Hippocampal formation (tissue), 2 donors: ENCODE measurements at places on chromosomes 1 and 21.

- no peak for DNase-seq
Observed at GRCh38 chr1:2255420-2256369, 27.6 kb downstream of the SKI start.

DNA sequence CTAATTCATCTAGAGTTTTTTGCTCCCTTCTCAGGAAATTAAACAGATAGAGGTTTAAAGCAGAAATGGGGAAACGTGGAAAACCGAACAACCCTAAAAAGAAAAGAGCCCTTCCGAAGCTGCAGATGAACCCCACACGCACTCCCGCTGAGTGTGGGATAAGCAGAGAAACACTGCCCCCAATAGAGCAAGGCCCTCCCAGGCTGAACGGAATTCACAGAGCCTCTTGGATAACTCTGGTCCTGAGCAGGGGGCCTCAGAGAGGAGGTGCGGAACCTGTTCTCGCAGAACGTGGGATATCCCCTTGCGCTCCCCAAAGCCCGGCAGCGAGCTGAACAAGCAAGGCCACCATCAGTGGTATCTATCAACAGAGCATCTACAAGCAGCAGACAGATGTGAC, 44.9 kb downstream of the SSBP3 start:
- peak; percentile 56 for DNase-seq

DNA sequence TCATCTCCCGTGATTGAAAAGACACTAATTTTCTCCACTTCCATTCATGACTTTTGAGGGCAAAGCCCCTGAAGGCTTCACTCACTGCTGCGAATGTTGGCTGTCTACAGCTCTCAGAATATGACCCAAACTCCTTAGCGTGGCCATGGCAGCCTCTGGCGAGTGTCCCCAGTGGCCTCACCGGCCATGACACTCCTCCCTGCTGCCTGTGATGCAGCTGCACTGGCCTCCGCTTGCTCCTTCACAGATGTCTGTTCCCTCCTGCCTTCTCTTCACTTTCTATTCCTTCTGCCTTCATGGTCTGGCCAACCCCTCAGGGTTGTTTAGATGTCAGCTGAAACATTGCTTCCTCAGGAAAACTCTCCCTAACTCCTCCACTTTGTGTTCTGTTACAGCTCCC, 30.8 kb upstream of the PTPRF start:
- DNase-seq: no peak

DNA sequence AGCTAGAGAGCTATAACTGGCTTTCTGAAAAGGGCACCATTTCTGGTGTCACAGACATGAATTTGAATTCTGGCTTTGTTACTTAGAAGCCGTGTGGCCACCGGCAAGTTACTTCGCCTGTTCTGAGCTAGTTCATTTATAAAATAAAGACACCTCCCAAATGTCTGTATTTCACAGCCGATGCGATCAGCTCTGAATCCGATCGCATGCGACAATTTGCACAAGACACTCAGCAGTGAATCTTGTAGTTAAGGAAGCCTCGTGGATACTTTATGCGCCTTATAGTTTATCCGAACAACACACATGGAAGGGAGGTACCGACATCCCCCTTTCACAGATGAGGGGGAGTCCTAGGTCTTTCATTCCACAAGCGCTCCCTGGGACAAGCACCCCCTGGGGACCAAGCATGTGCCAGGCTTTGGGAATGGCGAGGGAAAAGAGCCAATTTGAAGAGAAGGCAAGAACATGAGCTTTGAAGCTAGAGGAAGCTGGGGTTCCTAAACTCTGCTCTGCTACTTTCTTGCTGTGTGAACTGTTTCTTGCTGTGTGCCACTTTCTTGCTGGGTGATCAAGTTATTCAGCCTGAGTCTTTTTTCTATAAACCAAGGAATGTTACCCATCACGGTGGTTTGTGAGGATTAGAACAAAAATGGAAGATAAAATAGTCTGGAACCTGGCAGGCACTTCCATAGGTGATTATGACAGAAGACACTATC, 3.9 kb downstream of the ID3 start:
- DNase-seq: no peak

- no peak for DNase-seq
Observed at GRCh38 chr1:233144434-233144833, 151.1 kb downstream of the PCNX2 start.

- DNase-seq: no peak
Observed at GRCh38 chr1:87106144-87106543, 191.7 kb downstream of the HS2ST1 start.

DNA sequence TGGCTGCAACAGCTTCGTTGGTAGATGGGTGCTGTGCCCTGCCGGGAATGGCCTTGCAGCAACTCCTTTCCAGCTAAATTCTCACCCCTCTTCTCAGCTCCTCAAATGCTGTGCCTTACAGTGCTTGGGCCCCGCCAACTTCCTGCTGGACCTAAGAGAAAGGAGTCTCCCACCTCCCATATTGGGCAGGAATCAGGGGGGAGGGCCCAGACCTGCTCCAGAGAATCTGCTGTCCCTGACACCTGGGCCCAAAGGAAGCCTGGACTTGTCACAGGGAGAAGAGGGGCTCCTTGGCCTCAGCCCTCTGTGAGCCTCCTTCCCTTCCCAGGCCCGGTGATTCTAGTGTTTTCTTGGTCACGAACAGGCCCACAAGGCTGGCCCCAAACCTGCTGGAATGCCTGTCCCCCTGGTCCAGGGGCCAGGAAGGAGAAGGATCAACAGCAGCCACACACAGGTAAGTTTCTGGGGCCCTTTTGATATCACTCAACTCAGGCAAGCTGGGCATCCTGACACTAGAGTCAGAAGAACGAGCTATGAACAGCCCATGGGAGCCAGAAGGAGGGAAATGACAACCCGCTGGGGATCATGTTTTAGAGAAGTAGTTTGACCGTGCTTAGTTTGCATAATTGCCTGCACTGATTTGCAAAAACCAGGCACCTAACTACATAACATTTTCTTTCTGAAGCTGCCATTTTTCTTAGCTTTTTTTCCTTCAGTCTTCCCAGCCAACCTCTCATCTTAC, 86.2 kb downstream of the CD247 start:
- no peak for DNase-seq

- DNase-seq: no peak
Observed at GRCh38 chr1:155776414-155776813, 80.6 kb downstream of the GON4L start.

DNA sequence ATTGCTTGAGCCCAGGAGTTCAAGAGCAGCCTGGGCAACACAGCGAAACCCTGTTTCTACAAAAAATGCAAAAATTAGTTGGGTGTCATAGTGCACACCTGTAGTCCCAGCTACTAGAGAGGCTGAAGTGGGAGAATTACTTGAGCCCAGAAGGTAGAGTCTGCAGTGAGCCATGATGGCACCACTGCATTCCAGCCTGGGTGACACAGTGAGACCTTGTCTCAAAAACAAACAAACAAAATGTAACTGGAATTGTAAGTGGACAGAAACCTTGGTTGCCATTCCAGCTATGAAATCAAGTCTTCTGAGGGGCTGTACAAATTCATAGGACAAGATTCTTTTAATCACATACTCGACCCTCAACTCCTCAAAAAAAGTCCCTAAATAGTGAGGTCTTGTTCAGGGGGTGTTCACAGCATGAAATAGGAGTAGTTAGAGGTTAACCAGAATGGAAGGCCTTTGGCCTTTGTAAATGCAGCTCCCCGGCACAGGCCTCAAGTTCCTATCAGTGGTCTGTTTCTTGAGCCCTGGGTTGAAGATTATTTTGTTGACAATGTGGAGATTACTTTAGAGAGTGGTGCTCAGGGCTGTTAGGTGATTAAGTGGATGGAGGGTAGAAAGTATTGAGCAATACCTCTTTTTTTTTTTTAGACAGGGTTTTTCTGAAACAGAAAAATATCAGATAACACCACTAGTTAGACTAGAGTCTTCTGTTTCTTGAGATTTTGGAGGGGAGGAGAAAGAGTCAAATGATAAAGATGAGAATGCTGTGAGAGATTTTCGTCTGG, 138.7 kb upstream of the ZNF648 start:
- DNase-seq: no peak

- DNase-seq: no peak
Observed at GRCh38 chr1:32988665-32989064, 24.1 kb upstream of the RNF19B start.

DNA sequence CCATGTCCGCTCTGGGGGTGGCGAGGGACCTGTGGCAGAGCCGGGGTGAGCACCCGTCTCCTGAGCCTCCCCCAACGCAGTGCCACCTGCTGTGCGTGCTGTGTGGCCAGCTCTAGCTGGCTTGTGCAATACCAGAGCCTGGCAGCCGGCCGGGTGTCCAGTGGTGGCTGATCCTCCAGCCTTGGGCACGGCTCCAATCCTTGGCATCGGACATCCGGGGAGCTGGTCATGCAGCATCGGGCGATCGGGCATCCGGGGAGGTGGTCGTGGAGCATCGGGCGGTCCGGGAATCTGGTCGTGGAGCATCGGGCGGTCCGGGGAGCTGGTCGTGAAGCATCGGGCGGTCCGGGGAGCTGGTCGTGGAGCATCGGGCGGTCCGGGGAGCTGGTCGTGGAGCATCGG, 8.1 kb downstream of the SLX9 start:
- no peak for DNase-seq

- DNase-seq: no peak
Observed at GRCh38 chr1:229207916-229208315, 63.0 kb upstream of the RAB4A start.

GRCh38 chr1:230101556-230101955, 34.5 kb downstream of the GALNT2 start:
- DNase-seq: no peak
